NCI-H1694 (cell line): ENCODE measurements at places on chromosomes 1 and 21.

GRCh38 chr1:33045814-33046213 lies 9.1 kb upstream of the AK2 start:
- DNase-seq, result no peak

DNA sequence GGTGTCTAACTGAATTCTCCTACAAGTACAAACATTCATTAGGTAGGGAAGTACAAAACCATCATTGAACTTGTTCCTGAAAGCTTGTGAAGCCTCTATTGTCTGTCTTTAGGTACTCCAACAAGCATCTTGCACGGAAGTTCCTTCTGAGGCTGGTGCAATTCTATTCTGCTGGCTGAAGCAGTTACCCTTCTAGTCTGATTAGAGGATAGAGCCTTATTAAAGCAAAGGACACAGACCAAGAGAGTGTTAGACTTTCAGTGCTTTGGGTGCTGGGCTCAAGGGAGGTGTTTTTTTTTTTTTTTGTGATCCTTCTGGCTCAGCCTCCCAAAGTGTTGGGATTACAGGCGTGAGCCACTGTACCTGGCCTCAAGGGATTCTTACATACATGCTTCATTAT lies 43.8 kb downstream of the HHAT start:
- no peak for DNase-seq

- no peak for DNase-seq
Observed at GRCh38 chr1:55204997-55205396, 10.2 kb downstream of the USP24 start.

DNA sequence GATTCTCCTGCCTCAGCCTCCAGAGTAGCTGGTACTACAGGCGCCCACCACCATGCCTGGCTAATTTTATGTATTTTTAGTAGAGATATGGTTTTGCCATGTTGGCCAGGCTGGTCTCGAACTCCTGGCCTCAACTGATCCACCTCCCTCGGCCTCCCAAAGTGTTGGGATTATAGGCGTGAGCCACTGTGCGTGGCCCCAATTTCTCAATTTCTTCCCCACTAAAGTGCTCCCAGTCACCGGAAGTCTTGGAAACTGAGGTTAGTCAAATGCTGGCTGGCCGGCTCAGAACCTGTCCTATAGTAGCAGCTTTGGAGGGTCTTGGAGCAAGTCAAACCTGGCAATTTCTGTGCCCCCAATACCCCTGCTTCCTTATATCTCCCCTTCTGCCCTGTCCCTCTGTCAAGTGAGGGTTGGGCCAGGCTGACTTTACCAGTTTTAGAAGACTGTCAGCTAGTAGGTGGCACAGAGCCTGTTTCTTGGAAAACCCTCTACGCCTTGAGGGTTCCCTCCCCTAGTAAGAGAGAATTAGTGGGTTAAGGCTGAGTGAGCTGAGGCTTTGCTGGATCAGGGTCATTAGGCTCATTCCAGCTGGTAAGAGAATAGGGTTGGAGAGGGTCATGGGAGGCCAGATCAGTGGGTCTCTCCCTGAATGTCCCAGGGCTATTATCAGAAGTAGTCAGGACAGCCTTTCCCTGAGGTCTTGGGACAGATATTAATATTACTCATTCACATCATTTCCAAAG lies 8.3 kb upstream of the EPB41 start:
- no peak for DNase-seq

- no peak for DNase-seq
Observed at GRCh38 chr1:225840713-225841112, 30.8 kb downstream of the EPHX1 start.

DNA sequence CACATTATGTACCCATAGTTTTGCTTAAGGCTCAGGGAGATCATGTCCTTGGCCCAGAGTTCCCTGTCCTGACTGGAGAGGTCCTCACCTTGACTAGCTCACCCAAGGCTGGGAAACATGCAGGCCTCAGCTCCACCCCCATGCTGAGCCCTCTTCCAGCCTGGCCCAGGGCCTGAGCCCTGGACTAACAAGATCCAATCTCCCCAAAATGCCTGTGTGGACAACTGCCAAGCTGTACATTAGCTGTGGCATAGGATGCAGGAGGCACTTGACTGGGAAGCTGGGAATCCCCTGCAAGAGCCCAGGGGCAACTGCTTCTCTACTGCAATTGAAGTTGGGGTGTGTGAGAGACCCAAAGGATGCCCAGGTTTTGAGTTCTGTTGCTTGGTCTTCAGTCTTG lies 2.1 kb downstream of the LINGO4 start:
- no peak for DNase-seq

DNA sequence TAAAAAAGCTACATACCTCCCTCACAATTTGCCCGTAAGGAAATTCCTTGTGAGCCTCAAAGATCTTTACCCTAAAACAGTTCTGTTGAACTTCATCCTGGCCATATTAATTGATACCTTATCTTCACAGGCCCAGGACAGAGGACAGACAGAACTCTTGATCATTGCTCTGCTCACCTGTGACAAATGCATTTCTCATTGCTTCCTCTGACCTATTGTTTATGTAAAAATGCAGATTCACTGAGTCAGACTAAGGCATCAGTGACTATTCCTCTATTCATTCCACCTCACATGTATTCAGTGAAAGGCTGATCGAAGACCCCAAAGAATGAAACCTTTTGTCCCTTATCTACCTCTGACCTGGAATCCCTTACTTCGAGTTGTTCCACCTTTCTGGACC lies 61.0 kb downstream of the BACH1 start:
- DNase-seq, result no peak

GRCh38 chr1:105398909-105399308 lies 1649.2 kb downstream of the AMY1C start:
- DNase-seq, result no peak
